Hematopoietic multipotent progenitor cell treated with erythropoietin and hydrocortisone succinate and interleukin-3 and kit ligand, for 4 days (in vitro differentiated cells): ENCODE measurements at places on chromosomes 1 and 21.

- no peak for DNase-seq
Observed at GRCh38 chr1:85438353-85438752, 26.6 kb downstream of the DDAH1 start.

- DNase-seq, result no peak
Observed at GRCh38 chr1:47189844-47190508, at the start of gene PDZK1IP1. TSS of gene PDZK1IP1 (minus strand) at chr1:47190036. CDS start at chr1:47189932, 104 bp downstream.

DNA sequence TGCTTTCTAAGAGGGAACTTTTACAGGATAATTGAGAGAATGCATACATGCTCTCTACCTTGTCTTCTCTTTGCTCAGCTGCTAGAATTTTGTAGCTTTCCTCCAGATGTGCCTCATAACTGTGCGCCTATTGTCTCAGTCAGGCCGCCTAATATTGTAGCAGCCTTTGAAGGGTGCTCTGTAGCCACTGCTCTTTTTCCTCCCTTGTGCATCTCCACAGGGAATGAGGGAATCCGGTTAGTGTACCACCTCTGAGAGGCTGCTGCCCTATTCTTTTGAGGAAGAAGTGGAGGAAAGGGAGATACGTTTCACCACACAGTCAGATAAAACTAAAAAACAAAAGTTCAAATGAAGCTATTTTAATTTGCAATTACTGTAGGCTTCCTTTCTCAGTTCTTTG lies 22.8 kb downstream of the TTC3 start:
- DNase-seq, result no peak

DNA sequence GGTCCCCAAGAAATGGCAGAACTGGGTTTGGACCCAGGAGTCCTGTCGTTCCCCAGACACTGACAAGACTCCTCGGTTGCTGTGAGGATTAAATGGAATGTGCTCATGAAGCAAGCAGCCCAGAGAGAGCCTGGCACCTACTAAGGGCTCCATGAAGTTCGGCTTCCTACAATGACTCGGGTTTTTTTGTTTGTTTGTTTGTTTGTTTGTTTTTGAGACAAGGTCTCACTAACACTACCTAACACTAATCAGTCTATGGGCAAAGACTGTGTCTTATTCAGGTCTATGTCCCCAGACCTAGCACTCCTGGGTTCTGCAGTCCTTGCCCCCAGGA lies 3.4 kb upstream of the LACTBL1 start:
- DNase-seq, result no peak

DNA sequence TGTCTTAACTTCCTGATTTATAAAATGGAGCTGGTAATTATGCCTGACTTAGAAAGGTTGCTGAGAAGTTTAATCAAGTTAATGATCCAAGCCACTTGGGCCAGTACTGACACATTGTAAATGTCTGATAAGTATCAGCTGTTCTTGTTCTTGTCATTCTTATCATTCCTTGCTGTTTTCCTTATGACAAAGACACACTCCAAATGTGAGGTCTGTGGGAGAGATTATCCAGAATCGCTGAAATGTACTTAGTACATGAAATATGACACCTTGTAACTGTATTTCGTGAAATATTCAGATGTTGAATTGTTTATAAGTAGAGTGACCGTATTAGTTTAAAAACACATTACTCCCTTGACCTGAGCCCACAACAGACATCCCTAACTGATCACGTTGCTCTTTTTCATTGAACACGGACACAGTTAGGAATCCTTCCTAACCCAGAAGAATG lies 6.1 kb downstream of the AADACL4 start:
- no peak for DNase-seq

DNA sequence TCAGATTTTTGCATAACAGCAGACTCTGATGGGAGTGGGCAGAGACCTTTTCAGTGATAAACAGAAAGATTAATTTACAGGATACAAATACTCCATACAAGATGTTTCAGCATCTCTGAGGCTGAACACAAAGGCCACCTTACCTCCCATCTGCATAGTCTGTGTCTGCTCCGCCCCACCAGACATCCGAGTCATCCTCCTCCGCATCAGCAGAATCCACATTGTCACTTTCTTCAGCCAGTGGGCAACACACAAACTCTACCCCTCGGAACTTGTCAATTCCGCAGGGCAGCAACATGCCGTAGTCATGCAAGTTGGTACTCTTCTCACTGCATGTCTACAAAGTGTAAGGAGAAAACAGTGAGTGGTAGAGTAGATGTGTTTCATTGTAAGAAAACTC lies 119.7 kb downstream of the APP start:
- DNase-seq, result no peak

DNA sequence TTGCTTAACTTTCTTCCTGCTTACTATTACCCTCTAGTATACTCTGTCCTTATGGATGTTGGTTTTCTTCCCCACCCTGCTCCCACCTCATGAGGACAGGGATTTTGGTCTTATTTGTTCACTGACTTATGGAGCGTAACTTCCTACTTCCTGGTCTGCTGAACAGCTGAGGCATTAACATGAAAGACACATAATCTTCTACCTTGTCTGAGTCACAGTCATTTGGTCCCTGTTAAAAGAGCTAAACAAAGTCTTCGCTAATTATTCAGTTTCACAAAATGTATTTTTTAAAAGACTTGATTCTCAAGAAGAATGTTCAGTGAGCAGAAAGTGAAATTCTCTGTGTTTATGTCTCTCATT lies 18.5 kb downstream of the RNASEL start:
- no peak for DNase-seq

GRCh38 chr1:223203694-223204093 lies 60.6 kb upstream of the TLR5 start:
- DNase-seq, result no peak

GRCh38 chr1:46506470-46507219 lies 17.0 kb downstream of the DMBX1 start:
- DNase-seq, result no peak

- peak; percentile 18 for DNase-seq
Observed at GRCh38 chr21:35615325-35615724, 445.0 kb downstream of the SETD4 start.

- DNase-seq, result peak; percentile 21
Observed at GRCh38 chr1:64624218-64624713, 120.6 kb upstream of the RAVER2 start.

- peak; percentile 31 for DNase-seq
Observed at GRCh38 chr1:156584813-156585212, 5.3 kb downstream of the TTC24 start.

DNA sequence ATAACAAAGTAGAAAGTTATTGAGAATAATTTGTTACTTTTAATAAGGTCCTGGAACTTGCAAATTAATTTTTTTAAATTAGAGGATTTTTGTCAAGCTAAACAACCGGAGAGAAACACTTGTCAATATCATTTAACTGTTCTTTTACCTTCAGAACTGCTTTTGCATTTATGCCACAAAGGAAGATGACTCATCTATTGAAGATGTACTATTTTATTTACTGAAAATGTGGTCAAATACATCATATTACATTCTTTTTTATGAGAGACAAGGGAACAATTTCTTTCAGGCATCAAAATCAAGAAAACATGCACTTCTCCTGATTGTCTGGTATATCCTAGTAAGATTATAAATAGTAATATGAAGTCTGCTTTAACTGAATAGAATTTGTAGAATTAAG lies 558.2 kb upstream of the PRMT6 start:
- no peak for DNase-seq

DNA sequence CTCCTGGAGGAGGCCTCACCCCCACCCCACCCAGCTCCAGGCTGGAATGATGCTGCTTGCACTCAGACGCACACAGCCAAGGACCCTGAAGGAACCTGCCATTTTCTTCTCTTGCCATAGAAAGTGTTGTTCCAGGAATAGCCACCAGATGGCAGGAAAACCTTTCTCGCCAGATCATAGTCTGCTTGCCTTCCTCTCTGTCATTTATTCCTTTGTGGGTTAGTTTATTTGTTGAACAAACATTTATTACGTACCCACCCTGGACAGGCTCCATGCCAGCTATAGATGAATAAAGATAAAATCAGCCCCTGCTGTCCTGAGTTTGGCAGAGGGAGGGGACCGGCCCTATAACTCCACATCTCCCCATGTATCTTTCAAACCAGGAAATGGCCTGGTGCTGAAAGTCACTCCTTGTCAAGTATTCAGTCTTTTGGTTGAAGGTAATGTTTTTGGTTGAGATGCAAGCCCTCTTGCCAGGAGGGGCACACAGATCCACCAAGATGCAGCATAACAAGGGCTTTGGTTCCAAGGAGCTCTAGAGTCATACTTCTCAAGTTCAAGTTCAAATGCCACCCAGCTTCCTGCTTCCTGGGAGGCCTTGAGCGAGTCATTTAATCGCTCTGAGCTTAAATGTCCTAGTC lies 7.0 kb upstream of the KCNC4 start:
- peak; percentile 86 for DNase-seq

GRCh38 chr1:43427941-43428340 lies 25.8 kb downstream of the HYI start:
- no peak for DNase-seq

GRCh38 chr1:9746651-9747050 lies 77.1 kb downstream of the CLSTN1 start:
- no peak for DNase-seq

- peak; percentile 75 for DNase-seq
Observed at GRCh38 chr1:147627435-147628110, 42.8 kb downstream of the ACP6 start.

- no peak for DNase-seq
Observed at GRCh38 chr1:204920511-204920910, 49.8 kb downstream of the NFASC start.

DNA sequence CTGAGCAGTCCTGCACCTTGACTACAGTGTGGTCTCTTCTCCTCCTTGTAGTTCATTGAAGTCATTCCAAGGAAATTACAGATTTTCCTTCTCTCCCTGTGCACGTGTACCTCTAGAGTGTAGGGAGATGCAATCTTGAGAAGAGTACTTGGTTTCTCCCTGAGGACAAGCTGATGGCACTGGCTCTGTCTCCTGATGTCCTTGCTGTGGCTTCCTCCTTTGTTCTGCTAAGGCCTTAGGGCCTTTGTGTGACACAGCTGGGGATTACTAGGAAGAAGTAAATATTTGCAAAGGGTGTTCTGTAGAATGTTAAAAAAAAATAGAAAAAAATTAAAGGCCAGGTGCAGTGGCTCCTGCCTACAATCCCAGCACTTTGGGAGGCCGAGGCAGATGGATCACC lies 66.2 kb upstream of the APOBEC4 start:
- DNase-seq, result no peak

DNA sequence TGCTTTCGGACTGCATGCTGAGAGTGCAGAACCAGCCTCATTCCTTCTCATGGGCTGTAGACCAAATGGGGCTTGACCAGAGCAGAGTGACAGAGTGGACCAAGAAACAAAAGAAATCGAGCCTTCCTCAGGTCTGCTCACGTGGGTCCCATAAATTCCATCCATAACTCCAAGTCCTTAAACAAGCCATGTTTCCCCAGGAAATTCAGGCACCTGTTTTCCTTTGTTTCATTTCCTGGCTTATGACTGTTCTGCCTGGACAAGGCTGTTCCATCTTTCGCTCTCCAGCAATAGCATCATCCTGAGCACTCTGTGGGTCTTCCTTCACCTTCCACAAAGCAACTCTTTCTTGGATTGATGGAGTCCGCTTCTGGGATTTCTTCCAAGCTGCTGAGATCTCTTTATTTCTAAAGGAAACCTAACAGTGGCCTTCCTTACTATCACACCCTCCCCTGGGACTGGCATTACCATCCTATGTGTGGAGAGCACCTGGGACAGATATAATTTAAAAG lies 63.9 kb downstream of the LAMC2 start:
- no peak for DNase-seq

DNA sequence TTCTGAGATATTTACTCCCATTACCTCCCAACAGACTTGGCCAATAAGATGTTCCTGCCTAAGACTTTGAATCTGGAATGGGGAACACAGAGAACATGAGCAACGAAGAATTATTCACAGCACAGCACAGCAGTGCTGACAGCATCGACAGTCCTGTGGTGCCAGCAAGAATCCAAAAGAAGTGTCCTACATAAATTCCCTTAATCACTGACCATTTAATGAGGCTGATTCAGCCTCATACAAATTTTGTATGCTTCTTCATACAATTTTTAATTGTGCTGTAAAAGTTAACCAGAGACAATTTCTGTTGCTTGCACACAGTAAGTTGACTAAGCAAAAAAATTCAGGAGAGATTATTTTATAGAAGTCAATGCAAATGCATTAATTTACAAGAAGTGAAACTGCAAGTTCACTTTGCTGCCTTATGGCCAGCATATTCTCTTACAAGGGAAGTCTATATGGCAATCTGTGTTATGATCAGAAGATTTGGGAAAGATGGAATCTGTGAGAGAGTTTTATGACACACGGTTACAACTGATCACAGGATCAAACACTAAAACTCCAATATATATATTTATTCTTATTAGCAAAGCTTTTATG lies 855.9 kb downstream of the LTN1 start:
- DNase-seq, result no peak

GRCh38 chr1:151995774-151996173 lies 2.1 kb upstream of the S100A10 start:
- DNase-seq, result no peak

GRCh38 chr1:154425172-154425571 lies 20.0 kb downstream of the IL6R start:
- DNase-seq, result no peak
